ENCODE measurements at places on chromosomes 3 and 15. TPM values are rescaled to one million over a fixed set of nuclear protein-coding genes. Genes with fewer than 3 reads are reported as not detected.

Gene ANKRD63
- total RNA-seq: not detected

Gene EPHB3
- total RNA-seq: 70.2 TPM

Gene SH2D7
- total RNA-seq: not detected

Gene ATP8B4
- 34.9 TPM for total RNA-seq

All from uterus (tissue), 4 donors.